ENCODE measurements at places on chromosomes 6 and 20. TPM values are rescaled to one million over a fixed set of nuclear protein-coding genes. Genes with fewer than 3 reads are reported as not detected.

JARID2 gene
- 14.7 TPM for total RNA-seq

RIMS4 gene
- not detected for total RNA-seq

FKBP1A gene
- total RNA-seq: 223 TPM

CRIP3 gene
- not detected for total RNA-seq

HDGFL1 gene
- not detected for total RNA-seq

PPP1R14C gene
- total RNA-seq: under 0.01 TPM

ARFGEF3 gene
- total RNA-seq: under 0.01 TPM

CTCFL gene
- not detected for total RNA-seq

TPBG gene
- 44.5 TPM for total RNA-seq

NMBR gene
- 0.37 TPM for total RNA-seq
